SK-N-MC (cell line): ENCODE measurements at places on chromosomes 3 and 15.

GRCh38 chr3:16171009-16171408, 3.5 kb upstream of the GALNT15 start:
- no peak for DNase-seq

DNA sequence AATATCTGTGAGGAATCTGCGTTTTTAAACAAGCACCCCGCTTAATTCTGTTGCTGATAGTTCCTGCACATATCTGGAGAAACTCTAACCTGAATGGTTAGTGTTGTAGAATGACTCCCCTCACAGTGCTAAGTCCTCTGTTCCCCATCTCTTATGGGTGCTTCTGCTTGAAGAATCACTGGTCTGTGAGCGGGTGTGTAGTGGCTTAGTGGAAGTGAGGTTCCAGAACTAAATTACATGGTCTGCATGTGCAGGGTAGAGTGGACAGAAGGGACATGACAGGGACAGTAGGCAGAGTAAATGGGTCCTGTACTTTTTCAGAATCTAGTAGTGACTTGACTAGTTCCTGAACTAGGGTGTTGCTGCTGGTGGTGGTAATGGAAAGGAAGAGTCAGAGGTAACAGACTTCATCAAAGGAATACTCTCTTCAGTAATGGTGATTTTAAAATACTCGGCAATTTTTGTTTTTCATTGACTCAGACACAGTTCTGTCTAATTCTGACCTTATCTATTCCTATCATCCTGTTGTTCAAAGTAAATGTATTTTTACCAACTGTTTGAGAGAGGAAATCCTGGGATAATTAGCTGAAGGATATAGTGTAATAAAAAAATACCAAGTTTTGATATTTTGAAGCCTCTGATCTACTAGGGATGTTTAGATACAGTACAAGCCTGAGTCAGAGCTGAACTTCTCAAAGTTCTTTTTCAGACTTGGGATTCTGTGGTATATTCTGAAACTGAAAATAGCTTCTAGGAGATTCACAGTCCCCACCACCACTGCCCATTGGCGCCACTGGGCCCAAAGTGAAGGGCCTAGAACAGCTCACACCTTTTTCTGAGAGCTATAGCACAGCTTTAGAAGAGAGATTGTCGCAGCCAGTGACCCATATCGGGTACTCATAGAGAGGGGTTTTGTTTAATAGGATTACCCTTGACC, 55.5 kb downstream of the FNDC3B start:
- no peak for DNase-seq

DNA sequence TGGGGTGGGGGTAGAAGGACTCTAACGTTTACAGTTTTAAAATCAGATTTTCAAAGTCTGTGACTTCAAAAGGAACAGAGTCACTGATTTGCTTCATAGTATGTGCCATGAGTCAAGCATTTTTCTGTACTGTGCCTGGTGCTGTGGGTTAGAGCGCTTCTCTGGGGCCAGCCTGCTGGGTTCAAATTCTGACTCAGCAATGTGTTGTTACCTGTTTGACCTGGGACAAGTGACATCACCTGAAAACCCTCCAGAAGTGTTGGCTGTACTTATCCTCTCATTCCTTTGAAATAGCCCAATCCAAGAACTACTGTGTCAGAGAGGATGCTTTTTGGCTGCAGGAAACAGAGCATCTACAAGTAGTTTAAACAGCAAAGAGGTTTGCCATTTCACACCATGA, 101.7 kb downstream of the LSM3 start:
- DNase-seq = no peak

- DNase-seq = no peak
These were observed 40.7 kb downstream of the RAB27A start for GRCh38 chr15:55248895-55249294.

DNA sequence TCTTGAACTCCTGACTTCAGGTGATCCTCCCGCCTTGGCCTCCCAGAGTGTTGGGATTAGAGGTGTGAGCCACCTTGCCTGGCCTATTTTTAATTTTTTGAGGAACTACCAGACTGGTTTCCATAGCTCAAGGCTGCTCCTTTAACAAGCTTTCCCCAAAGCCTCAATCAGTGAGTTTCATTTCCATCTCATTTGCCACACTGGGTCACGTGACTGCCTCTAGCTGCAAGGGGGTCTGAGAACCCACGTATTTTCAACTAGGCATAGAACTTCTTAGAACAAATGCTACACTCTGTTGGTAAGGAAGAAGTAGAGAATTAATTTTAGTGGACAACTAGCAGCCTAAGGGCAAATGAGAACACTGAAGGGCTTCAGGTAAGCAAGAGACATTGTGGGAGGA, 3.1 kb upstream of the CD276 start:
- DNase-seq = no peak

DNA sequence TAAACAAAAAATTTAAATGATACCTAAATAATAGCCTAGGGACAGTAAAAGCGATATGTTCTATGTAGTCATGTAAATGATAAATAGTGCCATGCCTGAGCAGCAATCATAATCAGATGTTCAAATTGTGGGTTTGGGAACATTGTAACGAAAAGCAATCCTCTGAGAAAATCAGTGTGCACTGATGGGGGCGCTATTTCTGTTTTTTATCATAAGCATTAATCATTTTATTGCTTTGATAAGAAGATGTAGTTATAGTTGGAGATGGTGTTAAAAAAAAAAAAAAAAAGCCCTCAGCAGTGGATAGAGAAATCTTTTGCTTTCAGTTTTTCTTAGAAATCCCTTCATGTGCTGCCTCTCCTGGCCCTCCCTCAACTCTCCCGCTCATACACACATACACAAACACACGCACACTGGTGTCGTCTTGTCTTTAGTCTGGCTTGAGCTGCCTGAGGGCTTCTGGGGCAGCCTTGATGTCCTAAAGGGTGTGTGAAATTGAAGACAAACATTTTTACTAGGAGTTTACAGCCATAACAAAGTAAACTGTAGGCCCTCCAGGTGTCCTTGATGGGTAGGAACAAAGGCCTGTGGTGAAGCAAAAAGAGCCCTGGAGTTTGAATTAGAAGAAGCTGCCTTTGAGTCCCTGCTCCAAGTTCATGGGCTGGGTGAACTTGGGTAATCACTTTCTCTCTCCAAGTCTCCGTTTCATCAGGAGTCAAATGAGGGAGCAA, 428.1 kb downstream of the SOX2 start:
- DNase-seq = no peak

- DNase-seq = no peak
These were observed 7.2 kb downstream of the FAH start for GRCh38 chr15:80159811-80160569.

GRCh38 chr15:37517191-37517895, 417.0 kb upstream of the MEIS2 start:
- DNase-seq = no peak

DNA sequence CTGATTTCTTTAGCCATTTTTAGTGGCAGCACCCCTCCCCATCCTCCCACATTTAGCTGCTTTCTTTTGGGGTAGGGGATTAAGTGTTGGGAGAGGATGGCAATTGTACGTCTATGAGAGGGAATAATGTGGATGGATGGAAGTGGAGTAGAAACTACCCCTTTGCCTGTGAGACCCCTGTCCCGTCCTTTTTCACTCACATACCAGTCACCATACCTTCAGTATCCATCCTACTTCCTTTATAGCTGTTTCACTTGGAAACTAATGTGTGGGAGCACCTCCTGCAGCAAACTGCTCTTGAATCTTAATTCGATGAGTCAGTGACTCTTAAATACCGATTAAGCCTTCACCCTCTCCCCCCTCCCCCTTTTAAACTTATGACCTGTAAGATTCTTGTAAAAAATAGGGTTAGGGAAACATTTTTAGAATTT, 730 bp downstream of the SPRED1 start:
- DNase-seq = no peak

- no peak for DNase-seq
These were observed 14.1 kb upstream of the GNAT1 start for GRCh38 chr3:50177346-50177745.

DNA sequence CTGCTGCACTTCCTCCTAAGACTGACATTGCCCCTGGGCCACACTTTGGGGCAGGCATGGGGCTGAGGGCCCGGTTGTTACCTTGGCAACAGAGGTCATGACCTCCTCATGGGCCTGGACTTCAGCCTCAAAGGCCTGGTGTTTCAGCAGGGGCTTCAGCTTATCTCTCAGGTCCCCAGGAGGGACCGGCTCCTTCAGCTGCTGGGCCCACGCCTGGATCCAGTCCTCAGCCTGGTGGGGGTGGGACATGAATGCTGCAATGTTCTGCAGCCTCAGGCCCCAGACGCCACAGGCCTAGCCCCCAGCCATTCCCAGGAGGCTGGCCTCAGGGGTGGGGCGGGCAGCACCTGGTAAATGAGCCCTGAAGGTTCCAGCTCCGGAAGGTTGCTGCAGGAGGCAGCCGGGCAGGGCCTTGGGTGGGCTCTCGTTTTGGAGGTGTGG, 27.6 kb downstream of the SPTBN5 start:
- DNase-seq = no peak

DNA sequence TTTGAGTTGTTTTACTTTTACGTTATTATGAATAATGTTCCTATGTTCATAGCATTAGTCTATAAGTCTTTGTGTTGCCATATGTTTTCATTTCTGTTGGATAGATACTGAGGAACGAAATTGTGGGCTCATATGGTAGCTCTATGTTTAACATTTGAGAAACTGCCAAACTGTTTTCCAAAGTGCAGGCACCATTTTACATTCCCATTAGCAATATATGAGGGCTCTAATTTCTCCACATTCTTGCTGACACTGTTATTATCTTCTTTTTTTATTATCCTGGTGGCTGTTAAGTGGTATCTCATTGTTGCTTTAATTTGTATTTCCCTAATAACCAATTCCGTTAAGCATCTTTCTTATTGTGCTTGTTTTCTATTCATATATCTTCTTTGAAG, 1.8 kb upstream of the PIK3R4 start:
- no peak for DNase-seq

DNA sequence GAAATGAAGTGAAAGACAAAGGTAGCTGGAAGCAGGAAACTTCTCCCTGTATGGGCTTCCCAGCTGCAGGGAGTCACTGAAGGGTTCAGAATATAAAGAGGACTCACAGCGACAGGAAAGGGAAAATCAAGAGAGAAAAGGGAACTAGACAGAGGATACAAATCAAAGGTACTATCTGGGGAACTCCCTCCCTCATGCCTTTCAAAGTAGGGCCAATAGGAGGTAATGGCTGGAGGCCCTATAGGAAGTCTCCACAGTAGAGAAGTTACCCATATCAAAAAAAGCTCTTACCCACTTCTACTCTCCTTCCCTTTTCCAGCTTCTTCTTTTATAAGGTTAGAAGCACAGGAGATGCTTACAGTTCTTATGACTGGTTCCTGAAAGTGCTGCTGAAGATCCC, 43.5 kb downstream of the FMN1 start:
- DNase-seq = no peak

GRCh38 chr3:162670181-162670580, 1173.6 kb downstream of the OTOL1 start:
- no peak for DNase-seq

DNA sequence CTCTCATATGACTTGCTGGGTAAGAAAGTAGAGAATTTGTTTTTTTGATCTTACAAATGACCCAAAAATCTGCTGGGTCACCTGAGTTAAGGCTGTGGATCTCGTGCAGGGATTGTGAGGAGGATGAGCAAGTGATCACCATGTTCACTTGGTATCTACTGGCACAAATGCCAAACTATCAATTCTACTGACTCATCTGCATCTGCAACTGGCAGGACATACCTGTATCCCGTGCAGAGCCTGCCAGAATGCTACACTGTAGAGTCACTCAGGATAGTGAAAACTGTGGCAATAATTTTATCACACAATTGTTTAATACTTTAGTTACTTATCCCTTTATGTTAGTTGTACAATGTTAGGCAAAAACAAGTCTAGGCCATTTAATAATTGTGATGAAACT, 129.6 kb upstream of the PLXND1 start:
- DNase-seq = no peak

DNA sequence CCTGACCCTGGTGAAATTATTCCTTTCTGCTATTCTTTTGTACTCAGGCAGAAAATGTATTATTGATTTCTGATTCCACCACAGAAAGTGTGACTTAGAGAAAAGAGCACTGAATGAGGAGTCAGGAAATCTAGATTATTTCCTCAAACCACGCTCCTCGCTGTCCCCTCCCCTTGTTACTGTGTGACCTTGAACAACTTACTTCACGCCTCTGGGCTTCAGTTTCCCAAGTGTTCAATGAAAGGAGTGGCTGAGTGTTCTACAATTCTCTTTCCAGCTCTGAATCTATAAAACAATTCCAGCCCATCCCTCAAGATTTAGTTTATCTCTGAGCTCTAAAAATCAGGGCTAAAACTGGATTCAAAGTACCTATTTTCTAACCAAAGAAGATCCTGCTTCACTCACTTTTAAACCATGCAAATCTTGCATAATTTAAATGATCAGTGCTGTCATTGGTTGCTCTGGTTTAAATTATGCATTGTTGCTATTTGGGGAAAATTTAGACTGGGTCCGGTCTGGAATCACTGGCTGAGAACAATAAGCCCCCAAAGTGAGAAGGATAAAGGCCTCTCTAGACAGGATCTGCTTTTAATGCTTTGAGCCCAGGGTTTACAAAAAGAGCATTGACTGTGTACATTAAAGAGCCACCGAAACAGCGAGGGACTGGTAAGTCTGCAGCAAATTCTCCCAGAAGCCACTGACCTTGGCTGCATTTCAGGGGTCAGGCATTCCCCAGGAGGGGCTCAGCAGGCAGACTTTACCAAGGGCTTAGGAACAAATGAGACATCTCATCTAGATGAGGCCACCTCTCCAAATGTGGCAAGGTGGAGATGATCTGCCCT, 3.2 kb downstream of the TNIK start:
- DNase-seq = no peak

DNA sequence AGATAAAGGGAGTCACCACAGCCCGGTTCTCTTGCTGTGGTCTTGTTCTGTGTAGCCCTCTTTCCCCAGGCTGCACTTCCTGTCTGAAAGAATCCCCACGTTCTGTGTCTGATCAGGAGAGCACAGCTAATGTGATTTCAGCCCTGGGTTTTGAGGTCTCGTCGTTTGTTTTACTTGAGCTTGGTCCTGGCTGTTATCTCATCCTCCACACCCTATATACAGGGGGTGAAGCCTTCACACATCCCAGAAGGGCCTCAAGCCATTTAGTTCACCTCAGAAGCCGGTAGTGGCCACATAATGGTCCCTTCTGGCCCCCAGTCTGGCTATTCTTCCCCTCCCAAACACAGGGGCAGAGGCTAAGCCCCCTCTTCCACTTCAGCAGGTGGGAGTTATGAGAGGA, 115.6 kb downstream of the PDE8A start:
- DNase-seq = no peak

DNA sequence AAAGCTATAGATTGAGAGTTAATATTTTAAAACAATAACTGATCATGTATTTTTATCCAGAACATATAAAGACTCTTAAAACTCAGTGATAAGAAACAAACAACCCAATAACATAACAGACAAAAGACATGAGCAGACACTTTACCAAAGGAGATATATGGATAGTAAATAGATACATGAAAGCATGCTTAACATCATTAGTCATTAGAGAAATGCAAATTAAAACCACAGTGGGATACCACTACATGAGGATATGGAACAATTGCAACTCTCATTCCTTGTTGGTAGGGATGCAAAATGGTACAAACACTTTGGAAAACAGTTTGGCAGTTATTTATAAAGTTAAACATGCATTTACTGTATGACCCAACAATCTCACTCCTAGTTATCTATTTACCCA, 95.0 kb downstream of the IQCH start:
- DNase-seq = no peak
